ENCODE measurements at places on chromosomes 6 and 20. TPM values are rescaled to one million over a fixed set of nuclear protein-coding genes. Genes with fewer than 3 reads are reported as not detected.

Gene ETV7
- not detected for total RNA-seq

Gene PREX1
- total RNA-seq = 36.7 TPM

Gene GHRH
- total RNA-seq = 2.3 TPM

Gene MYB
- 4.8 TPM for total RNA-seq

Gene PRDM13
- 0.46 TPM for total RNA-seq

Gene CD24
- 640 TPM for total RNA-seq

Gene RGS19
- total RNA-seq = 12.9 TPM

Measured in diencephalon (tissue), 1 donor.